ENCODE measurements at places on chromosomes 6 and 20. TPM values are rescaled to one million over a fixed set of nuclear protein-coding genes. Genes with fewer than 3 reads are reported as not detected.
A peak's percentile ranks its signal among the peaks of the same experiment; 100 is the strongest.

- DNase-seq: peak; percentile 99
Measured at GRCh38 chr6:133609415-133610226, 279.3 kb upstream of the TCF21 start.

GRCh38 chr6:73738367-73739028 lies 42.5 kb downstream of the CD109 start:
- no peak for DNase-seq

GRCh38 chr6:36386495-36387439 lies 702 bp downstream of the ETV7 start:
- DNase-seq: peak; percentile 23

DNA sequence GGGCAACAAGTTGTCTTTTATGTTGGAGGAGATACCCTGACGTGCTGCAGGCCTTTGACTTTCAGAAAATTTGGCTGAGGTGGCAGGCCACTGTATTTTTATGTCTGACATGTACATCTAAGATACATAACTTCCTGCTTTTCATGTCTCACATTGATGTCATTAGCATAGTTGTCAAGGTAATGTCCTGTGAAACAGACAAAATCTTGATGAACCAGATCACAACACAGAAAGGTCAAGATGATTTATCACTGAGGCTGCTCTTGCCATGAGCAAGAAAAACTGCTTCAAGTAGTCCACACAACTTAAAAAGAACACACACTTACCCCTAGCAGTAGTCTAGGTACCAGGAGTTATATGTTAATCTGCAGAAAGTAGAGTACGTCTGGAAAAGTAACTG lies 50.2 kb upstream of the GNRH2 start:
- DNase-seq: no peak

DNA sequence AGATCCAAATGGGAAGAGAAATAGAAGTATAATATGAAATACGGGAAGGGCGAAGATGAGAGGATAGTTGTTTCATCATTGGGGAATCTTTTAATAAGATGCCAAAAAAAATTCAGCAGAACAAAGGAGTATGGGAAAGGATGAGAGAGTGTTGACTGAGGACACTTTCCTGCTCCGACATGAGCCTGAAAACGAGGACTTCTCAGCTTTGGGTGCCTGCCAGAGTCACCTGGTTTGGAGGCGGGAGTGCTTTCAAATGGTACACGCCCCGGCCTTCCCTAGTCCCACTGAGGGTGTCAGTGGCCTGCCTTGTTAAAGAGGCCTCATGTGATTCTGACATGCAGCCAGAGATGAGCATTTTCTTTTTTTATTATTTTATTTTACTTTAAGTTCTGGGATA lies 250.9 kb downstream of the ANKRD60 start:
- DNase-seq: no peak

- DNase-seq: no peak
Measured at GRCh38 chr20:25294459-25295385, 46.8 kb downstream of the PYGB start.

Gene SLC35F1
- 0.34 TPM for total RNA-seq

Gene PHACTR3
- 0.14 TPM for total RNA-seq

- DNase-seq: no peak
Measured at GRCh38 chr6:4415549-4415948, 280.2 kb upstream of the ECI2 start.

- no peak for DNase-seq
Measured at GRCh38 chr6:99887066-99887465, 107.0 kb downstream of the MCHR2 start.

GRCh38 chr6:126112171-126112632 lies 125.9 kb downstream of the TRMT11 start:
- peak; percentile 4 for DNase-seq

GRCh38 chr6:134654751-134655150 lies 295.1 kb downstream of the ALDH8A1 start:
- no peak for DNase-seq

DNA sequence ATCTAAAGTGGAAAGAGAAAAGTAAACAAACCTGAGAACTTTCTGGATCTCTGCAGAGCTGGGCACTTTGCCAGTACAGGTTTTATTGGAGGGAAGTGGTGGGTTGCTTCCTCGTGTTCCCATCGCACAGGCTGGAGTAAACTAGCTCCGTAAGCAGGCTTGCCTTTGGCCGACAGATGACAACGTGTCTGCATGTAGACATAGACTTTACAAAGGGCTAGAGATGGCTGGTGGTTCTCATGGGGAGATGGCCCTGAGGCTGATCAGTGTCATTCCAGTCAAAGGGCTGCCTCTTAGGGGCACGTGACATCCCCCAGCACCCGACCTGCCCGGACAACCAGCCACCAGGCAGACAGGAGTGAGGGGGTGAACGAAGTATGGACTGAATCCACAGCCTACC lies 98.8 kb downstream of the YTHDF1 start:
- DNase-seq: no peak

GRCh38 chr20:61560361-61560853 lies 308.3 kb downstream of the CDH4 start:
- DNase-seq: no peak

- no peak for DNase-seq
Measured at GRCh38 chr20:47269309-47270165, 87.0 kb downstream of the ZMYND8 start.

DNA sequence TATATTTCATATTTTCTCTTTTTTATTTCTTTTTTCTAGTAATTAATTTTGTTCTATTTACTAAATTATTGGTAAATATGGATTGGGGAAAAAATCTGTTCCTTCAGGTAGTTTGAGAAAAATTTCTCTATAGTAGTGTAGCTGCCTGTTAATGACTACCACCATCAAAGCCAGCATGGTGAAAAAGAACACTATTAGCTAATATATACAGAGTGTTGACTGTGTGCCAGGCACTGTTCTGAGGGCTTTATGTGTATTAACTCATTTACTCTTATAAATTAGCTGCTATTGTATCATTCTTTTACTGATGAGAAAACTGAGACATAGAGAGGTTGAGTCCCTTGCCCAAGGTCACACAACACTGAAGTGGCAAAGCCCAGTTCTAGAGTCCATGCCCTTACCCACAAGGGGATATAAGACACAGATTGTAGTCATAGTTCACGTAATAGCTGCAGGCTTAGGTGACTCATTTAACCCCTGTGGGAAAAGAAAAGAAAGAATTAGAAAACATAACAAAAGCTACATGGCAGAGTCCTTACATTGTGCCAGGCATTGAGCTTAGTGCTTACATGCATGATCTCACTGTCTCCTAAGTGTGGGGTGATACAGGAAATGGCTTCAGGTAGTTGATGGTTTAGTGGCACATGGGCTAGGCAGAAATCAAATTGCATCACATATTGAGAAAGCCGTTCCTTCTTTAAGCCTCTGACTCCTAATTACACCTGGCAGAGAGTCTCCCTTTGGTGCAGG lies 12.2 kb upstream of the AKIRIN2 start:
- peak; percentile 76 for DNase-seq

DNA sequence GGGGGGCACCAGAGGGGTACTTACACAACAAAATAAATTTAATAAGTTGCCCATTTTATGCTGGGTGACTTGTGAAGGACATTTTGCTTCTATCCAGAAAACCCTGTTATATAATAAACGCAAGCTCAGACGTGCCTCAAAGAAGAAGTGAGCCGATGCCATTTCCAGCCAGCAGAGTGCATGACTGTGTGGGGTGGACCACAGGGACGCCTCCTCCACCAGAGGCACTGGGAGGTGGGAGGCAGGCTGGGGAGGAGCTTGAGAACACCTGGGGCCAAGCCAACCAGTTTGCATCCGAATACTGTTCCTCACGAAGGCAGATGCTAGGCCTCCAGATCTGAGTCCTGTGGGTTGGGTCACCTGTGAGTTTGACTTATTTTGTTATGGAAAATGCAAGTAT lies 363.8 kb downstream of the RNGTT start:
- DNase-seq: no peak

- no peak for DNase-seq
Measured at GRCh38 chr6:14386668-14387067, 269.1 kb downstream of the CD83 start.

DNA sequence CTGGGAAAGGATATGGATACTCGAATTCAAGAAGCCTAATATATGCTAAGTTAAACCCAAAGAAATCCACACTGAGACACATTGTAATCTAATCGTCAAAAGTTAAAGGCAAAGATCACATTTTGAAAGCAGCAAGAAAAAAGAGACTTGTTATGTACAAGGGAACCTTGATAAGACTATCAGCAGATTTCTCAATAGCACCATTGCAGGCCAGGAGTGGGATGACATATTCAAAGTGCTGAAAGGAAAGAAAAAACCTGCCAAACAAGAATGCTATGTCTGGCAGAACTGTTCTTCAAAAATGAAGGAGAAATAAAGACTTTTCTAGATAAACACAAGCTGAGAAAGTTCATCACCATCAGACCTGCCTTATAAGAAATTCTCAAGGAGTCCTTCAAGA lies 75.2 kb downstream of the COL21A1 start:
- no peak for DNase-seq

GRCh38 chr20:6051505-6051904 lies 2.4 kb downstream of the LRRN4 start:
- peak; percentile 86 for DNase-seq

Data from kidney epithelial cell (primary cell).